ENCODE measurements at places on chromosomes 3 and 15.
A peak's percentile ranks its signal among the peaks of the same experiment; 100 is the strongest.

DNA sequence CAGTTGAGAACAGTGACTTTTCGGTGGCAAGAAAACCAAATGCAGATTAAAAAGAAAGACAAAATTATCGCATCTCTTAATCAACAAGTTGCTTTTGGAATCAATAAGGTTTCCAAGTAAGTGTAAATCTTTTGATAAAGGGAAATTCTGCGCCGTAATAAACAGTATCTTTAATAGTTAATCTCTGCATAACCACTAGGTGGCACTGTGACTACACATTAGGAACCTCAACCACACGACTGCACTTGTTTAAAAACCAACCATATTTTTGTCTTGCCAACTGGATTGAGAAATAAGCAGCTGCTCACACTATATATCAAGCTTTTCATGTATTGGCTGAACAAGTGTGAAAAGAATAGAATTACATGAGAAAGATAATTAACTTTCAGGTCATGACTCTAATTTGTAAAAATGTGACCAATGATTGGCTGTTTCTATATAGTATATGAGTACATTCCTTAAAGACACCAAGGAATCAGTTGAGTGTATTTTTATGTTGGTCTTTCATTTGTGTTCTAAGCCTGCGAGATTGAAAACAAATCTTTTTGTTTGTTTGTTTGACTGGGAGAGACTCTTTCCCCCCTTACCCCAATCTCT is 72.7 kb downstream of the DZIP3 start:
- DNase-seq, result peak; percentile 75

DNA sequence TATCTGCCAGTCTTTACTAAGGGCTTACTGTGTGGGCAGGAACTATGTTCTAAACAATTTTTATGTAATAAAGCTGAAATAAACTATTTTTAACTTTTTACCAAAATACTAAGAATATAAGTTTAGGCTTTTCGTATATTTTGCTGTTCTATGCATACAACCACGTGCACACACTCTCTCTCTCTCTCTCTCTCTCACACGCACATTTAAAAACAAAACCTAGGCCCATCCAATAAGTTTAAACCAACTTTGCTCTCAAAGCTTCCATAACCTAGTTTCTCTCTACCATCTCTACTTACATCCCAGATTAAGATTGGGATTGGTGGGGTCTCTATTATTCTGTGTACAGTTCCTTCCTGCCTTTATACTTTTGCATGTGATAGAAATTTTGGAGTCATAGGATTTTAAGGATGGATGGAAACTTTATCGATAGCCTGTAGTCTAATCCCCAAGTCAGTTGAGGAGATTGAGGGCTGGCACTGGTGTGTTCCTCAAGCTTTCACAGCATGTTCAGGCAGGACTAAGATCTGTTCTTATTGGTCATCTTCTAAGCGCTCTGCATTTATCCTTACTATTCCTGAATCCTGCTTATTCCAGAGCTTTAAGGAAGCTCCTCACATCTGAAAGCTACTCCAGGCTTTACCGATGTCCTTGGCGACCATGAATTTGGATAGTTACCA is 1.8 kb downstream of the GPR171 start:
- no peak for DNase-seq

GRCh38 chr15:71352125-71352524 is 236.9 kb downstream of the THSD4 start:
- DNase-seq, result no peak

DNA sequence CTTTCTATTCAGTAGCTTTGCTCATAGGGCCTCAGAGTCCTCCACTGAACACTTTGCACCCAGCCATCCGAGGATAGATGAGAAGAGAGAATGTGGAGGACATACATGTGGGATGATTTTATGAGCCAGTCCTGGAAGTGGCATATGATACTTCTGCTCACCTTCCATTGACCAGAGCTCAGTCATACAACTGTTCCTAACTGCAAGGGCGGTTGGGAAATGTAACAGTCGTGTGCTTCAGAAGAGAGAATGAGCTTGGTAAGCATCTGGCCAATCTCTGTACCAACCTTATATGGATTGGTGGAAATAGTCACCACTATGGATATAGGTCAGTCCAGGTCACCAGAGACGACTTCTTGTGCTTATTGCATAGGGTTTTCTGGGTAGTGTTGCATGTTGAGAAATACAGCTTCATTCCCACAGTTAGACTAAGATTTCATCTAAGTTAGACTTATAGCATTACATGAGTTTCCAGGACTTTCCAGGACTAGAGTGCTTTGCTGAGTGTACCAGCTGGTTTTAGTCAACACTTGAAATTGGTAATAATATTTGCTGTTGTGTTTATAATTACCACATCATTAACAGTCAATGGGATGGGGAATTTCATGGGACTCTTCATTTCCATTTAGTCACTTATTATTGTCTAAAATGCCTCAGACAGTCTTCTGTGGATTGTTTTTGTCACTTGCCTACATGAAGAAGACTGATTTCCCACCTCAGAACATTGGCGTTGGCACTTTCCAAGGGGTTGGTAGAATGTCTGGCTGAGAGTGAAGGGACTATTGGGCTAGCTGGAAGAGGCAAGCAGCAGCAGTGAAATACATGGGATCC is 214.5 kb upstream of the ROPN1 start:
- no peak for DNase-seq

GRCh38 chr3:192371870-192372400 is 355.4 kb downstream of the FGF12 start:
- no peak for DNase-seq

DNA sequence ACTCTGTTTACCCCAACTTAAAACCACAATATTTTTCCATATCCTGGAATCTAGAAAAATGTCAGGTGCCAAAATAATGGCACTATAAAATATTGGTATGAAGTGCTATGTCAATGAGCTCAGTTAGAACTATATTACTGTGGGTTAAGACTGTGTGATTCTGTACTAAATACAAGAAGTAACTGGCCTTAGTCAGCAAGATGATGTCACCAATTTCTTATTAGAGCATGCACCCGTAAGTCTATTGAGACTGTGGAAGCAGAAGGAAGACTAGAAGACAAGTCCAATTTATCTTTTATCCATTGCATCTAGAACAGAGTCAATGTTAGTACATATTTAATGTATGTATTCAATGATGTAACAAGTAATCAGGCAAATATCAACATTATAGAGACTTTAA is 25.0 kb downstream of the LRRC58 start:
- peak; percentile 37 for DNase-seq

GRCh38 chr3:40054568-40055222 is 245.3 kb downstream of the MYRIP start:
- no peak for DNase-seq

GRCh38 chr15:37289109-37289765 is 188.9 kb upstream of the MEIS2 start:
- DNase-seq, result no peak

DNA sequence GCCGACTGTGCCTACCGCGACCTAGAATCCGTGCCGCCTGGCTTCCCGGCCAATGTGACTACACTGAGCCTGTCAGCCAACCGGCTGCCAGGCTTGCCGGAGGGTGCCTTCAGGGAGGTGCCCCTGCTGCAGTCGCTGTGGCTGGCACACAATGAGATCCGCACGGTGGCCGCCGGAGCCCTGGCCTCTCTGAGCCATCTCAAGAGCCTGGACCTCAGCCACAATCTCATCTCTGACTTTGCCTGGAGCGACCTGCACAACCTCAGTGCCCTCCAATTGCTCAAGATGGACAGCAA is 1.4 kb downstream of the ISLR start:
- no peak for DNase-seq

- no peak for DNase-seq
Measured at GRCh38 chr3:170689893-170690660, 104.2 kb upstream of the SLC7A14 start.

GRCh38 chr3:178406206-178406605 is 130.0 kb upstream of the KCNMB2 start:
- DNase-seq, result peak; percentile 53

DNA sequence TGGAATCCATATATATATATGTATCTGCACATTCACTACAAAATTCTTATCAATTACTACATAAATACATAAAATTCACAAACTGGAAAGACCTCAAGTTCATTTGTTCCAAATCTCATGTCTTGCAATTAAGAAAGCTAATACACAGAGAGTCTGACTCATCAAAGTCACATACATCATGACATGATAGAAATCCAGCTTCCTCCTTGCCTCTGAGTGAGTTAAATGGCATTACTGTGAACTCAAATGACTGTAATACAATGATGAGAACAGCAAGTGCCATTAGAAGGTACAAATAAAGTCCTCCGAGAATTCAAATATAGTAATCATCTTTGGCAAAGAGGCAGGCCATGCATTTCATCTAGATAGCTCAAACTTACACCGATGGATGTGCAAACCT is 55.1 kb upstream of the AGTR1 start:
- DNase-seq, result peak; percentile 38

- peak; percentile 39 for DNase-seq
Measured at GRCh38 chr3:188860147-188860546, 311.6 kb upstream of the TPRG1 start.

DNA sequence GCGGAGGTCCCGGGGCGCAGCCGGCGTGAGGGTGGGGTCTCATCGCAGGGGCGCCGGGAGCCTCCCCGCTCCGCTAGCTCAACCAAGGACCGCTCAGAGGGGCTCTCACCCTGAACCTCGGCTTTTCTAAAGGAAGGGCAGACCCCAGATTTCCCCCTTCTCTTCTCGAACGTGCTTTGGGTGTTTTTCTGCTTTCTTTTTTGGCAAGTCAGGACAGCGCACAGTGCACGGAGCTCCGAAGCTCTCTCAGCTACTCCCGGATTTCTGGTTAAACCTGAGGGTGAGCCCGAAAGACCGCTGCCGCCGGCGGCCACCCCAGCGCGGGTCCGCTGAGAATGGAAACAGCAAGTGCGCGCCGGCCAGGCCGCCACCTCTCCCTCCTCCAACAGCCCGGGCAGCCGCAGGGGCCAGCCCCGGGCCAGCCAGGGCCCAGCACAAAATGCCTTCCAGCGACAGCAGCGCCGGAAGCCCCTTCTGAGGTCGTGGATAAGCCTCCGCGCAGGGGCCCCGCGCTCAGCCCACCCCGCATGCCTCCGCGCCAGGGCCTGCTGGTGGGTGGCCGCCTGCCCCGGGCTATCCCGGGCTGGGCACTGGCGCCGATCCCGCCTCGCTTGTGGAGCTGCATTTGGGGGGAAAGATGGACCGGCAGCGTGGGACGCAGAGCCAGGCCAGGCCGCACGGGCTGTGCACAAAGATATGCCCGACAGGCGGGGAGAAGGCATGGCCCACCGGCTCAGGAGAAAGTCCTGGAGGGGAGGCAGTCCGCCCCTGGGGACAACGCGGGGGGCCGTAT is 8.2 kb upstream of the OCA2 start:
- peak; percentile 41 for DNase-seq

DNA sequence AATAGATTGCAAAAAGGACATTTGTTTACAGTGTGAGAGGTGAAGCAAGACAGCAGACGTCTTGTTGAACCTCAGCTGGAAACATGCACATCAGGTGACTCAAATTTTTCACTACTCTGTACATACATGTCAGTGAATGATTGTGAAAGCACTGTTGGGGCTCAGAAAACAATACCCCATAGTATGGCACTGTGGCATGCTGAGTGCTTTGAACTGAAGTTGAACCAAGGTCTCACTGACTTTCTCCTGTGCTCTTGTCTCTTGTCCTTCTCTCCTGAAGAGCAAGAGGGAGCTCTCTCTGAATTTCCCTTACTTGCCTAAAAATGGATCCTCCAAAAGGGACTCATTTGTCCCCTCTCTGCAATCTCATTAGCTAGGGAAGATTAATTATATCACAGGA is 24.5 kb upstream of the NEDD4 start:
- DNase-seq, result no peak

All from astrocyte of the spinal cord (primary cell).